ENCODE measurements at places on chromosomes 2 and 18.

DNA sequence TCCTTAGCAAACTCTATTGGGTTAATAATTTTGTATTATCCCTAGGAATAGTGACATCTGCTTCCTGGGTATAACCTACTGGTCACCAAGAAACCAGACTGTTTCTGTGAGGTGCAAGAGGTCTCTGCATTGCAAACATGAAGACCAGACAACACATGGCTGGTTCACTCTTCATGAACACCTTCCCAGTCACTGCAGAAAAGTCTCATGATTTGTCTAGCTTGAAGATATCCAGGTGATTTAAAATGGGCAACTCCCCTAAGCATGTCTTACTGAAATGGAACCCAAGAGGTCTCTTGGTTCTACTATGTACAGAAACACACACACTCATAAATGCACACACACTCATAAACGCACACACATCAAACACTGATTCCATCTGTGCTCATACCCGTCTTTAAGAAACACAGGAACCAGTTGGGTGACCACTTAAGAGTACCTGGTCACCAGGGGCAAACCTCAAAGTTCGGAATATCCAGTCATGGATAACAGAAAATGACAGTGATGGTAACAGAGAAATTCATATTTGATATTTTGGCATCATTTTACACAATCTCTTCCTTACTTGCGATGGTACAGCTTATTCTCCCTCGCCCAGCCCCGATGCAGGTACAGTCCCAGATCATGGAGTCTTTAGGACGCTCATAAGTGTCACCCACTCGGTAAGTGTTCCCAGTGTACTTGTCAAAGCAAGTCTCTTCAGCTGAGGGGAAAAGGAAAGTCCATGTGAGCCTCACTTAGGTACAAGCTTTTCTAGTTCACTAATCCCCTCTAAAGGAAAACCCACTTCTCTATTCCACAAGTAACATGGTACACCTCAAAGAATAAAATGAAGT, 2.9 kb downstream of the FN1 start:
- no peak for DNase-seq

DNA sequence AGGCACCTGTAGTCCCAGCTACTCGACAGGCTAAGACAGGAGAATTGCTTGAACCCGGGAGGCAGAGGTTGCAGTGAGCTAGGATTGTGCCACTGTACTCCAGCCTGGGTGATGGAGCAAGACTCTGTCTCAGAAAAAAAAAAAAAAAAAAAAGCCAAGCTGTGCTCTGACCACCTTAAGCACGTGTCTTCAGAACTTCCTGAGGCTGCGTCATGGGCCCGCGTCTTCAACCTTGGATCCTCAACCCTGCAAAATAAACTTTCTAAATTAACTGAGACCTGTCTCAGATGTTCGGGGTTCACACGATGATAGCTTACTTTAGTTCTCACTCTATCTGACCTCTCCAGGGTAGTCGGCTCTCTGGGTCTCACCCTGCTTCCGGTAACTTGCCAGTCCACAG, 65.8 kb upstream of the CABLES1 start:
- no peak for DNase-seq

DNA sequence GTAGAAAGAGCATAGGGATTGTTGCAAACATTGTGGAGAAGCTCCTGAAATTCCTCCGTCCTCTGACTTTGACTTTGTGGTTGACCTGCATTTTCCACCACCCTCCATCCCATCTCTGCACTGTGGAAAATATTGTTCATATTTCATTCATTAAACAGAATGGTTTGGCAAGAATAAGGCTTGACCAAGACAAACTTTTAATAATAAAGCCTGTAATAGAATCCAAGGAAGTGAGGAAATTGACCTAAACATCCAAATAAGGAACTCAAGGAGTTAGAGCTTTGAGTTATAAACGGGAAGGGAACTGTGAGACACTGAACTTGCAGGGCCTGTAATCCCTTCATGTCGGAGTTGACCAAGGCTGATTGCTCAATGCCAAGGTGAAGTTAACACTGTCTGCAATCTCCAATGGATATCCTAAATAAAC, 115.2 kb downstream of the GFPT1 start:
- peak; percentile 44 for DNase-seq

DNA sequence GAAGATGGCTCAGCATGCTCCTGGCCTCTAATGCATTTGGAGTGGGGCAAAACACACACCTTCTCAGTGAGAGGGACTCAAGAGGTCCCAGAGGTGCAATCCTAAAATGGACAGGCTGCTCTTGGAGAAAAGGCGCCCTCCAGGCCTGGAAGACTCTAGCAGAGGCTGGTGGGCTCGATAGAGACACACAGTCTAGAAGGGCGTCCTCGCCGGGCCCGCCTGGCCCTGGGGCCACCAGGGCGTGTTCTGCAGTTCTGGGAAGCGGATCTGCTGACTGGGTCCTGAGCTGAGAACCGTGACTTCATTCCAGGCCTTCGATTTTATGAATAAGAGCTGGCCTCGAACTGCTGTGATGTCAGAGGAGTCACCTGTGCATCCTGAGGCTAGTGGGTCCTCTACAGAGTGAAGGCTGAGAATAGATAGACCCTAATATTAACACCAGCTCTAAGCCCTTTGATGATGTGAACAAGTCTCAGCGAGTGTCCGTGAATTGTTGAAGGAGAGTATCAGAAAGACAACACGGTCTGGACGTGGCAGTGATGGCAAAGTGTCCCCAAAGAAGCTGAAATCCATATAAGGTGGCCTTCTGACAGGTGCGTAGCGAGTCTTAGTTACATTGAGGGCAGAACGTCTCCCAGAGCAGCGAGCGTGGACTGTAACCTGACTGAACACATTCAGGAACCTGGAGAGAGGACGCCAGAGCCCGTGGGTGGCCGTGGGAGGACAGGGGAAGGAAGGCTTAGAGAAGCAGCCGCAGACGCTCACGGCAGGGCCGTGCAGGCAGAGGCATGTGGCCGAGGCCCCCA, 136.9 kb downstream of the PTGR3 start:
- DNase-seq = no peak

DNA sequence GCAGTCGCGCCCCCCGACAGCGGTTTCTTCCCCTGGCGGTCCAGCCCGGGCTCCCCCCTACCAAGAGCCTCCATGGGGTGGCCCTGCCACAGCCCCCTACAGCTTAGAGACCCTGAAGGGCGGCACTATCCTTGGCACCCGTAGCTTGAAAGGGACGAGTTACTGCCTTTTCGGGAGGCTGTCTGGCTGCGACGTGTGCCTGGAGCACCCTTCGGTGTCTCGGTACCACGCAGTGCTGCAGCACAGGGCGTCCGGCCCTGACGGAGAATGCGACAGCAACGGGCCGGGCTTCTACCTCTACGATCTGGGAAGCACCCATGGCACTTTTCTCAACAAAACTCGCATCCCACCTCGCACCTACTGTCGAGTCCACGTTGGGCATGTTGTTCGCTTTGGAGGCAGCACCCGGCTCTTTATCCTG, 475 bp downstream of the SLC4A1AP start:
- DNase-seq = no peak

DNA sequence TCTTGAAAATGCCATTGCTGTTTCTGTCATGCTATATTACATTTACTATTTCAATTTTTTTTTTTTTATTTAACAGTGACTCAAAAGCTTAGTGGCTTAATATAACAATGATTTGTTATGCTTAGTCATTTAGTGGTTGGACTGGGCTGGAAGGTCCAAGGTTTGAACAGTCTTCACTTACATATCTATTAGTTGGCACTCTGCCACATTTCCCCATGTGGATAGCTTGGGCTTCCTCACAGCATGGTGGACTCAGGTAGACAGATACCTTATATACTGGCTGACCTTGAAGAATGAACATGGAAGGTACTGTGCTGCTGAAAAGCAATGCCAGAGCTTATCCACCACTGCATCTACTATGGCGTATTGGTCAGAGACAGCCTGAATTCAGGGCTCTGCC, 909.5 kb upstream of the SOX11 start:
- no peak for DNase-seq

DNA sequence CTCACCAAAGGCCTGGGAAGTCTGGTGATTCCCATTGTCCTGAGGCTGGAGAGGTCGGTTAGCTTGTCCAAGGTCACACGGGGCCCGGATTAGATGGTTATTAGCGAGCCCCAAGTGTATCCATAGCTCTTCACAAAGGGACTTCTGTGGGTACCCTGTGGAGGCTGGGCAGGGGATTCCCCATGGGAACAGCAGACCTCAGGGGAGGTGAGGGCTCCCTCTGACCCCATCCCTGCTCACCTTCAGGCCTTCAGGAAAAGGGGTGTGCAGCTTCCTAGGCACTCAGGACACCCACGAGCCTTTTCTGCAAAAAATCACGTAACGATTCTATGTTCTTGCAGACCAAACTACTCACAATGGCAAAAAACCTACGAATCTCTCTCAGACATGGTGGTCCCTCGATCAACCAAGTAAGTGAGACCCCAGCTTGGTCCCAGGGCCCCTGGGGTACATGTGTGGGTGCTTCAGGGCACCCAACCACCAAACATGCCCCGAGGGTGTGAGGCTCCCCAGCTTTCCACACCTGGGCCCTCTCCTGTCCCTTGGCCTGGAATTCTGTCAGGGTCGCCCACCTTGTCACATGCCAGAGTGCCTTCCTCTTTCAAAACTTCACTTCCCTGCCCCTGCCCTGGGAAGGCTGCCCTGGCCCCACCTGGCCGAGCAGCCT, 40.3 kb downstream of the PDIA6 start:
- no peak for DNase-seq

- DNase-seq = no peak
Observed at GRCh38 chr18:2843146-2843545, 3.7 kb upstream of the EMILIN2 start.
